ENCODE measurements at places on chromosomes 11 and 22.

DNA sequence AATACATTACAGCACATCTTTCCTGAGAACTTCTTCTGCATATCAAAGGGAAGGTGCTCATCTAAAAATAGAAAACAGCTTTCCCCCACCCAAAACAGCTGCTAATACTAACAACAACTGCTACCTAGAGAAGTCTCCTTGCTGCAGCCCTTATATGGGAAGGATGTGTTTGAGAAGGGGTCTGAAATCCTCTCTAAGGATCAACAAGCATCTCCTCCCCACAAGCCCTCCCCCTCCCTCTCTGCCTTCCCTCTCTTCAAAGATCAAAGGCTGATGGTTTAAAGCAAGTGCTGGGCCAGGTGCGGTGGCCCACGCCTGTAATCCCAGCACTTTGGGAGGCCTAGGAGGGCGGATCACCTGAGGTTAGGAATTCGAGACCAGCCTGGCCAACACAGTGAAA is 33.5 kb downstream of the SCUBE2 start:
- no peak for DNase-seq

GRCh38 chr11:72451831-72452376 is 17.6 kb upstream of the CLPB start:
- DNase-seq: no peak

GRCh38 chr11:104534278-104534677 is 364.0 kb downstream of the CASP12 start:
- no peak for DNase-seq

- no peak for DNase-seq
Measured at GRCh38 chr11:61331651-61332050, 1.3 kb downstream of the DDB1 start.
